ENCODE measurements at places on chromosomes 5 and 9. TPM values are rescaled to one million over a fixed set of nuclear protein-coding genes. Genes with fewer than 3 reads are reported as not detected.
A peak's percentile ranks its signal among the peaks of the same experiment; 100 is the strongest.

TMOD1 gene
- 34.7 TPM for total RNA-seq

BTNL8 gene
- not detected for total RNA-seq

DNA sequence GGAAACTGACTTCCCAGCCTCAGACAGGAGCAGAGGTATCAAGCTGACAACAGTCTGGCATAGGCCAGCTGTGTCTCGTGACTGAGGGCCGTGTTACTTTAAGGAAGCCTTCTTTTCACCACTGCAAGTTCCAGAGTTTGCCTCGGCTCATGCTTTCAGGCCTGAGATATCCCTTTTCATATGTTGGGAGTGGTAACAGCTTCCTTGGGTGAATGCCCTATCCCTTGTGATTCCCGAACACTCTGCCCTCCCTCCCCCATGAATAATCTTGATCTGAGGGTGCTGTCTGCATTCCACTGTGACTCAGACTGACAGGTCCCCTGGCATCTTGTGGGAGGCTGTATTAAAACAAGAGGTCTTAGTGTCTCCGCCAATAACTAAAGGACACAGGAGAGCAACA, 49.7 kb upstream of the ARL15 start:
- no peak for DNase-seq

GRCh38 chr5:14417792-14418765, 163.5 kb upstream of the OTULINL start:
- DNase-seq, result no peak

DNA sequence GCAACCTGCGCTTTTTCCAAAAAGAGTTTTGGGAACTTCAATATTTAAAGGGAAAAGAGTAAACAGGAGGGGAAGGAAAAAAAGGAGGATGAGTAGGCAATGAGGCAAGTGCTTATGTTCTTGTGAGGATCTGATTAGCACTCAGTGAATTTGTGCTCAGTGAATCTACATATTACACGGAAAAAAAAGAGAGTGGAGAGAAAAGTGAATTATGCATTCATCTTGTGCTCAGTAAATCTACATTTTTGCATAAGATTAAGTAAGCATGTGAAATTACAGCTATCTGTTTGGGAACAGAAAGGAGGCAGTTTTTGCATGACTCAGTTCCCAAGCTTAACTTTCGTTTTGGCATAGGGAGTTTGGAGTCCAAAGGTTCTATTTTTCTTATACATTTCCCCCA, 170.1 kb downstream of the CDH10 start:
- DNase-seq, result no peak

EDIL3 gene
- total RNA-seq, result 0.09 TPM

GRCh38 chr5:96962540-96962991, 26.7 kb downstream of the LNPEP start:
- no peak for DNase-seq

ZNF366 gene
- total RNA-seq, result not detected

GRCh38 chr5:75018805-75019587, 33.4 kb downstream of the GCNT4 start:
- DNase-seq, result no peak

ARSI gene
- 0.04 TPM for total RNA-seq

GRCh38 chr9:136667940-136668760, 5.4 kb downstream of the EGFL7 start:
- peak; percentile 35 for DNase-seq

SPATA31E1 gene
- total RNA-seq, result not detected

DNA sequence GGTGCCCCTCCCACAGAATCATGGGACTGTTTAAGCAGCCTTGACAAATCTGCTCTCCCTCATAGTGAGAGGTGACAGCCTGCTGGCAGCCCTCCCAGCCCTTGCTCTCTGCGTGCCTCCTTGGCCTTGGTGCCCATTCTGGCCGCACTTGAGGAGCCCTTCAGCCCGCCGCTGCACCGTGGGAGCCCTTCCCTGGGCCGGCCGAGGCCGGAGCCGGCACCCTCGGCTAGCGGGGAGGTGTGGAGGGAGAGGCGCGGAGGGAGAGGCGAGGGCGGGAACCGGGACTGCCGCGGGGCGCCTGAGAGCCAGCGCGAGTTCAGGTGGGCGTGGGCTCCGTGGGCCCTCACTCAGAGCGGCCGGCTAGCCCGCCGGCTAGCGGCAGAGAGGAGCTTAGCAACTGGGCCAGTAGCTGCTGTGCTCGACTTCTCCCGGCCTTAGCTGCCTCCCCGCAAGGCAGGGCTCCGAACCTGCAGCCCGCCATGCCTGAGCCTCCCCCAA, 125.9 kb upstream of the MYO10 start:
- no peak for DNase-seq

DNA sequence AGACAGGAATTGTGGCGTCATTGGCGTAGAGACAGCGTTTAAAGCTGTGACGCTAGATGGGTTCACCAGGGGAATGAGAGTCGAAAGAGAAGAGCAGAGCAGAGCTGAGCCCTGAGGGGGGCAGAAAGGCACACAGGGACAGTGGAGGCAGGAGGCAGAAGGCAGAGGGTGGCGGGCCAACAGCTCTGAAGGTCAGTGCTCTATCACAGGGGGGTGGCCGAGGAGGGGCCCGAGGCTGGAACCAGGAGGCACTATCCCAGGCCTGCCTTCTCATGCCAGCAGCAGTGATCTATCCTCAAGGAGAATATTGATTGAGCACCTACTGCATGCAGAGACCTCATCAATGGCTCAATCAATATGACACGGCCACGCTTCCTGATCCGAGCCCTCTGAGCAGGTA, 132.4 kb downstream of the KCNIP1 start:
- no peak for DNase-seq

- no peak for DNase-seq
Observed at GRCh38 chr9:123416176-123416575, 60.2 kb downstream of the CRB2 start.

DNA sequence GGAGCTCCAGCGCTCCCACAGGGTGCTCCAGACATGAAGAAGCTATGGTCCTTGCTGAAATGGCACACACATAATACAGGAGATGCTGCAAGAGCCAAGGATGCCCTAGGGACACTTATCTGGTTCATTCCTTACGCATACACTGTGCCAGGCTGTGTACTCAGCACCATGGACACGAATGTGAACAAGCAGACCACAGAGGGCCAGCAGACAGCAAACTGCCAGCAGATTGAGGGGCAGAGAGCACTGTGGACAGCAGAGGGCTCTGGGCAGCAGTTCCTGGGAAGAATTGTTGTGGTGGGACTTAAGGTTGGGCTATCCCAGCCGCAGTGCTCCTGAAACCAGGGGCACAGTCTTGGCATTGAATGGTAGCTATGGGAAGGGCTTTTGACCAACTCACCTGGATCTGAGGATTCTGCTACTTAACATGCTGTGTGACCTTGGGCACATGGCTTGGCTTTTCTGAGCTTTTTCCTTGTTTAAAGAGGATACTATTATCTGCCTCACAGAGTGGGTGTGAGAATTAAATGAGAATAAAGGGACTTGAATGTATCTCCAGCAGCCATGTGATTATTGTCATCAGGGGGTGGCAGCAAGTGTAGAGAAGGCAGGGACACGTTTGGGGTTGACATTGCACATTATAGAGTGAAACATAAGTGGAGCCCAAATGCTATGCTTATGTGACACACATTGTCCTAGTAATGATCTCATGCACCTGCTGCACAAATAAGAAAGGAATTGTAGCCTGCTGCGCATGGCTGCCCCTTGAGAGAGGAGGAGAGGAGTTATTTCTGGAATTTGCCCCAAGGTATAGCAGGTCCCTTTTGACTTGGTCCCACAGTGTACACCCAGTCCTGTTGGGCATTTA, 30.1 kb downstream of the PPARGC1B start:
- no peak for DNase-seq

ARHGEF39 gene
- 16.1 TPM for total RNA-seq

- DNase-seq, result no peak
Observed at GRCh38 chr5:58239045-58239444, 220.8 kb downstream of the PLK2 start.

HRCT1 gene
- not detected for total RNA-seq

DNA sequence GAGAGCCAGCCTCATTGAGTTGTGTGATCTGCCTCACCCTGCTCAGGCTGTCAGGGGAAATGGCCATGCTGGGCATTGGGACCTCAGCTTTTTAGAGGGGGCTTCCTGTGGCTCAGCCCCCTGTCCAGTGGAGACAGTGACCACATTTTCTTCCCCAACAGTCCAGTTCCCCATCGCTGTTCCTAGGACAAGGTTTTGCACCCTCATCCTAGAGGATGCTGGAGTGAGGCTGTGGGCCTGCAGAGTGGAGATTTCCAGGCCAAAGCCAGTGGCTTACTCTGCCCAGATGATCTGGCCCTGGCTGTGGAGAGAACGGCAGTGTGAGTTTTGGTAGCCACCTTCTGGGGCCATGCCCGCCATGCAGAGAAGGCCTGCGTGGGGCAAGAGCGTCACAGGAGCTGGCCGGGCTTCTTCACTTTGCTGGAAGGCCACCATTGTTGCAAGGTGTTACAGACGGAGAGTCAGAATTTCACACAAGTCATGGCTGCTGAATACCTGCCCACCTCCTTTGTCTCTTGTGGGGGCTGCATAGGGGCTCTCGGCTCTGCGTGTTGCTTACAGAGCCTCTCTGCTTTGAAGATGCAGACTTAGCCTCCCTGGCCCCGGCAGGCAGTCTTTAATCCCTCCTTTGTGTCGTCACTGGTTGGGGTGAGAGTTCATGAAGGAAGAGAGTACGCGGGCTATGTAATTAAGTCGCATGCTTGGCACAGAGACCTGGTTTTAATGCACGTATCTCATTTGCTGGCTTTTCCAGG, 35.2 kb upstream of the PITX1 start:
- DNase-seq, result no peak

GRCh38 chr9:133477992-133478850, 678 bp downstream of the SLC2A6 start:
- DNase-seq, result peak; percentile 28

- no peak for DNase-seq
Observed at GRCh38 chr5:154861946-154862345, 3.5 kb downstream of the CNOT8 start.

PCDHGB1 gene
- 0.29 TPM for total RNA-seq

- DNase-seq, result no peak
Observed at GRCh38 chr5:150162142-150162513, 4.5 kb upstream of the CDX1 start.

GRCh38 chr9:14251154-14252071, 62.5 kb downstream of the NFIB start:
- DNase-seq, result no peak

LVRN gene
- 2.9 TPM for total RNA-seq

DNA sequence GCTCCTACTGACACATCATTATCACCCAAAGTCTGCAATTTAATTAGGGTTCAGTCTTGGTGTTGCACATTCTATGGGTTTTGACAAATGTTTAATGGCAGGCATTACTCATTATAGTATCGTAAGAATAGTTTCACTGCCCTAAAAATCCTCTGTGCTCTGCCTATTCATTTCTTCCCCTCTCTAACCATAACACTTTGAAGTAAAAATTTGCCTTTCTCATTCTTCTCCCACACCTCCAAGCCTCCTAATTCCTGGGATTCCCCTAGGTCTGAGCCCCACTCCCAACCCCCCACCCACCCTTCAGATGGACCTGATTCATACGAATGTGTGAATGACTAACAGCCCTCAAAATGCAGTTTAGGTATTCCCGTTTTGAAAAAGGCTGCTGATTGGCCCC, 18.4 kb downstream of the ENC1 start:
- no peak for DNase-seq

GRCh38 chr5:123783421-123783820, 271.4 kb downstream of the CSNK1G3 start:
- DNase-seq, result no peak

- DNase-seq, result no peak
Observed at GRCh38 chr9:81694541-81694940, 5.2 kb upstream of the TLE1 start.

GRCh38 chr9:4499917-4500316, 9.6 kb downstream of the SLC1A1 start:
- DNase-seq, result no peak

PLK2 gene
- 0.58 TPM for total RNA-seq

GRCh38 chr5:154818471-154819116, 31.8 kb downstream of the FAXDC2 start:
- DNase-seq, result peak; percentile 51

- DNase-seq, result peak; percentile 67
Observed at GRCh38 chr5:172793577-172794488, 22.8 kb upstream of the DUSP1 start.

DNA sequence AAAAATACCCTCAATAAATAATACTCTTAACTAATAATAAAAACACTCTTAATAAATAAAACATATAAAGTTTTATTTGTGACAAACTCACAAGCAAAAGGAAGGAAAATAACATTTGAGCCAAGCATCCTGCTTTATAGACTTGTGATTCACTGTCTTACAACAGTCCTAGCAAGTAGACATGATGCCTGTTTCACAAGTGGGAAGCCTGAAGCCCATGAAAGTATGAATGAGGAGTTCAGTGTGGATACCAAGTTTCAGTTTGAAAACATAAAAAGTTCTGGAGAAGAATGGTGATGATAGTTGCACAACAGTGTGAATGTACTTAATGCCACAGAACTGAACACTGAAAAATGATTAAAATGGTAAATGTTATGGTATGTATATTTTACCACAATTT, 10.9 kb downstream of the HABP4 start:
- no peak for DNase-seq

- DNase-seq, result no peak
Observed at GRCh38 chr9:20178197-20178596, 389.4 kb upstream of the SLC24A2 start.

- no peak for DNase-seq
Observed at GRCh38 chr9:125487842-125488241, 219.2 kb downstream of the MAPKAP1 start.

GALNT12 gene
- total RNA-seq, result 38.1 TPM

- DNase-seq, result peak; percentile 58
Observed at GRCh38 chr5:134371834-134372340, 518 bp downstream of the UBE2B start.

DNA sequence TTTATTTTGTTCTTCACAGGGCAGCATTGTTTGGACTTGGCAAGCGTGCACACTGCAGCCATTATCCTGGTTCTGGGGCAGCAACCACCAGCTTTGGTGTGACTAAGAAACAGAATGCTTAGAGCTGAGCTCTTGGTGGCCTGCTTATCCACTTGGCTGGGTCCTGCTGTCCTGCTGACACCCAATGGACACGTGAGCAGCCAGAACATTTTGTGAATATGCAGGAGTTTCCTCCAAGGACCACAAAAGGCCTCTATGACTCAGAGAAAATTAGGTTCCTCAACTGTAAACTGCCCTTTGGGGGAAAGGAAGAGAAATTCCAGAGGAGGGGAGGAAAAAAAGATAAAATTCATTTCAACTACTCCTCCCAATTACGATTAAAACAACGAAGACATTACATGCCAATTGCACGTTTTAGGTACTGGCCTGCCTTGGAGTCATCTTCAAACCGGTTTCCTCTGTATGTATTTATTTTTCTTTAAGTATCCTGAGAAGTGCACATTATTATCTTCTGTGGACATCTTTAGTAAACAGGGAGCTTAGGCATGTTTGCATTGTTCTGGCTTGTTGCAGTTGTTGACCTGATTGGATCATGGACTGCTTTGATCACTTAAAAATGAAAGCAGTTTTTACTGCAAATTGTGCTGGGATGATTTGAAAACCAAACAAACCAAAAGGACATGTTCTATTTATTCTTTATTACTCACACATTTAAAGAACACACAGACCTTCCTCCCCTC, 82.3 kb upstream of the TLE4 start:
- DNase-seq, result no peak

- no peak for DNase-seq
Observed at GRCh38 chr5:1468629-1469527, 23.6 kb upstream of the SLC6A3 start.

GRCh38 chr5:126531543-126532120, 63.4 kb downstream of the ALDH7A1 start:
- peak; percentile 81 for DNase-seq

GRCh38 chr5:140391312-140391711, 10.3 kb upstream of the ANKHD1 start:
- no peak for DNase-seq

Measured in K562 (cell line).